Peyer's patch (tissue), 4 donors: ENCODE measurements at places on chromosomes 11 and 22. TPM values are rescaled to one million over a fixed set of nuclear protein-coding genes. Genes with fewer than 3 reads are reported as not detected.

- no peak for DNase-seq
These were observed 12.3 kb downstream of the KCNJ1 start for GRCh38 chr11:128854841-128855240.

DNA sequence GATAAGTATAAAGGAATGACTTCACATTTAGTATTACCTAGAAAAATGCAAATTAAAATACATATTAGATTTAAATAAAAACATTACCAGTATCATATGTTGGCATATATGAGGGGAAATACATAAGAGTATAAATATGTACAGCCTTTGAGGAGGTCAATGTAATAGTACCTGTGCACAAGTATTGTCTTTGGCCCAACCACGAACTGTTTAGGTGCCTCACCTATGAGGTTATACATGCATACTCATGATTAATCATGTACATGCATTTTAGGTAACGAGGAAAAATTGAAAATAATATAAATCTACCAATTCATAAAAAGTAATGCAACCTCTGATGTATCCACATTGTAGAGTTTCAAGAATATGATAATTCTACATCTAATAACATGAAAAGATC, 909.8 kb downstream of the METTL15 start:
- DNase-seq = no peak

GRCh38 chr11:123607781-123608180, 46.6 kb downstream of the SCN3B start:
- no peak for DNase-seq

GRCh38 chr11:66505276-66505816, 5.1 kb upstream of the BBS1 start:
- DNase-seq = no peak

Gene ANO9
- 164 TPM for total RNA-seq

DNA sequence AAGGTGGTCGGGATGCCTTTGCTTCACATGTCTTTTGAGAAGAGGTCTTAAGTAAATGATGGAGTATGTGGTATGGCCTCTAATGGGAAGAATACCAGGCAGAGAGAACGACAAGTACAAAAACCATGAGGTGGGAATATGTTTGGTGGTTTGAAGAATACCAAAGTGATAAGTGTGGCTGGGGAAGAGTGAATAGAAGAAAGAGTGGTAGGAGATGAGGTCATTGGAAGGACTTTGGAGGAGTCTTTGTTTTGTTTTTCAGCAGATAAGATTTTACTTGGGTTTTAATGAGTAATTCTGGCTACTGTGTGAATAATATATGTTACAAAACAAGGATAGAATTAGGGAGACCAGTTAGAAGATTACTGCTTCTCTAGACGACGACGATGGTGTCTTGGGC, 515.4 kb downstream of the RAB38 start:
- no peak for DNase-seq

Gene RAG2
- total RNA-seq = not detected

DNA sequence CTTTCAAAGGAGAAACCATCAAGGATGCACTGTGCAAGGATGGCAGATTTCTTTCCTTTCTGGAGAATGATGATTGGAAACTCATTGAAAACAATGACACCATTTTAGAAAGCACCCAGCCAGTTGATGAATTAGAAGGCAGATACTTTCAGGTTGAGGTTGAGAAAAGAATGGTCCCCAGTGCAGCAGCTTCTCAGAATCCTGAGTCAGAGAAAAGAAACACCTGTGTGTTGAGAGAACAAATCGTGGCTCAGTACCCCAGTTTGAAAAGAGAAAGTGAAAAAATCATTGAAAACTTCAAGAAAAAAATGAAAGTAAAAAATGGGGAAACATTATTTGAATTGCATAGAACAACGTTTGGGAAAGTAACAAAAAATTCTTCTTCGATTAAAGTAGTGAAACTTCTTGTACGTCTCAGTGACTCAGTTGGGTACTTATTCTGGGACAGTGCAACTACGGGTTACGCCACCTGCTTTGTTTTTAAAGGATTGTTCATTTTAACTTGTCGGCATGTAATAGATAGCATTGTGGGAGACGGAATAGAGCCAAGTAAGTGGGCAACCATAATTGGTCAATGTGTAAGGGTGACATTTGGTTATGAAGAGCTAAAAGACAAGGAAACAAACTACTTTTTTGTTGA, 9.8 kb downstream of the FAM111A start:
- DNase-seq = no peak

GRCh38 chr11:107836851-107837250, 21.7 kb downstream of the SLC35F2 start:
- DNase-seq = no peak

- DNase-seq = no peak
These were observed 46.5 kb upstream of the ADORA2A start for GRCh38 chr22:24380905-24381230.

DNA sequence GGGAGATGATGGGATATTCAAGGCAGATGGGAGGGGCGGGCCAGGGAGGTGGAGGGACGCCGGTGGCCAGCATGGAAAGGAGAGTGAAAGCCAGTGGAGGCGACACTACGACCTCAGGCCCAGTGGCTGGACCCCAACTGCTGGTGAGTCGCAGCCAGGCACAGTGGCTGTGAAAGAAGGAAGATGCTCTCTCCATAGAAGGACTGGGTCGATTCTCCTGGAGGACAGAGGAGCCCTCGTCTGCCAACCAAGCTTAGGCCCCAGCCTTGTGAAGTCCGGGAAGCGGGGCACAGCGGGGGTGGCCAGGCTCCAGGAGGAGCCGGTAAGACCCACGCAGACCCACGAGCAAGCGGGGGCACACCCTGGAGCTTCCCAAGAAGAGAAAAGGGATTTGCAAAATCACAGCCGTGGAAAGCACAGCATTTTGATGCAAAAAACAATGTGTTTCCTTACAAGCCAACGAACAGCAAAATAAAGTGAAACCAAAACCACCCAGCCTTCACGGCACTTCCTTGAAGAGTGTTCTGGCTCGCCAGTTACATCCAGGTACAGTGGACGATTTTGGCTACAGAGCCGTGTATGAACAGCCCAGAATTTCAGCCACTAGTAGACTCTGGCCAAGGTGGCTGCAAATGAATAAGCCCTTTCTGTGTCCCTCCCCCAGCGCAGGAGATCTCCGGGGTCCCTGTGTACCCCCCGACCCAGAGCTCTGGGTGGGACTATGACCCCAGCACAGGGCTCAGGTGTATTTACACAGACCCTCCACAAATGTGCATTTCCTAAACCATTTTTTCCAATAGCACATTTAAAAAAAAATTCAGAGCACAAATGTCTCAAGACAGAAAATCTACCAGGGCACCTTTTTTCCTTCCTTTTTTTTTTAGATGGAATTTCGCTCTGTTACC, 96.9 kb downstream of the TRMU start:
- DNase-seq = peak; percentile 75

Gene ADAMTS15
- total RNA-seq = 5.8 TPM

DNA sequence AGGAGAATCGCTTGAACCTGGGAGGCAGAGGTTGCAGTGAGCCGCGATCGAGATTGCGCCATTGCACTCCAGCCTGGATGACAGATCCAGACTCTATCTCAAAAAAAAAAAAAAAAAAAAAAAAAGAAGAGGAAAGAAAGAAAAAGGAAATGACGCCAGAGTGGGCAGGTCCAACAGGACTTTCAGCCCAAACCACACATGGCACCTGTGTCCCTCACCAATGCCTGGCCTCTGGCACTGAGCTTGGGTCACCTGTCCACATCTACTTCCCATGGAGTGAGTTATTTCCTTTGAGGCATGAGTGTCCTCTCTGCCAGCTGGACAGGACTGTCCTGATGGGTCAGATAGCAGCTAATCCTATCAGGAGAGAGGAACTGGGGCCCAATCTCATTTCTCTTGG, 15.2 kb upstream of the GCAT start:
- DNase-seq = no peak

GRCh38 chr22:26016916-26017315, 152.3 kb upstream of the SEZ6L start:
- no peak for DNase-seq

DNA sequence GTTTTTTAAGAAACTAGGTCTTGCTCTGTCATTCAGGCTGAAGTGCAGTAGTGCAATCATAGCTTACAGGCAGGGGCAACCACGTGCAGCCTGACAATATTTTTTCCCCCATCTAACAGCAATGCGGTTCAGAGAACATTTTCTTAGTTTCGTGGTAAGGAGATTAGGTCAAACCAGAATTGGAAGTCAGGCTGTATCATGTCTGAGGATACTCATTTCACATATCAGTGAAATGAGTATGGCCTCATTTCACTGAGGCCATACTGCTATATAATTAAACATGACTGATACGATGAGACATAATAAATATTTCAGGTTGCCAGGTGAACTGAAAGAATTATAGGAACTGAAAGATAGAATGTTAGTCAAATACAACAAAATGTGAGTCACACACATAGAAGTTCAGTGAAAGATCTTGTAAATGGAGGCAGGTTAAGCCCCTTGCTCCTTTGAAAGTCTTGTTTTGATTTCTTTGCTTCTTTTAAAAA, 32.5 kb upstream of the IZUMO1R start:
- no peak for DNase-seq

- no peak for DNase-seq
These were observed 960.1 kb downstream of the NTM start for GRCh38 chr11:132330515-132330914.

DNA sequence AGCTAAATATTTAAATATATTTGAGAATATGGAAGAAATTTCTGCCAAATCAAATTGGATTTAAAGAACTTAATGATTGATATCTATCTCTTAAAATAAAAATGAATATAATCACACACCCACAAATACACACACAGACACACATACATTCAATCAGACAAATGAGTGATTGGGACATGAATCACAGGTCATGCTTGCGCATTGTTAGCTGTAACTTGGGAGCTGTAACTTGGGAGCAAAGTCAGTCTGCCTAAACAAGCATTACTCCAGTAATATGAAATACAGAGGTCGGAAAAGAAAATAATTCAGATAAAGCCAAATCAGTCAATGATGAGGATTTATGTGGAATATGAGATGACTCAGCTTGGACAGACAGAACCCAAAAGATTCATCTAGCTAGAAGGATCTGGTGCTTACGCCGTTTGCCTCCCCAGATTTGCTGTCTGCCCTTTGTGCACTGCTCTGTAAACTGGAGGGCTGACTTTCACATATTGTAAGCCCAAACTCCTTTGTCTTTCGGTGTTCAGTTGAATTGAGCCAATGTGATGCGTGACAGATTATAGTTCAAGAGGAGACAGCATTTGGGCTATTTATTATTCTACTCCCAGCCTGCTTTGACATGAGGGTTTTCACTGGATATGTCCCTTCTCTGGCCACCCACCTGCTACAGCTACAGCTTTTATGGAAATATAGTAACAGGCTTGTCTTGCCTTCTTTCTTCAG, 1.6 kb downstream of the OR56B1 start:
- no peak for DNase-seq

- DNase-seq = no peak
These were observed 199.4 kb upstream of the LUZP2 start for GRCh38 chr11:24297461-24297860.

- peak; percentile 37 for DNase-seq
These were observed 128.3 kb downstream of the OSBP2 start for GRCh38 chr22:30823015-30823370.

- DNase-seq = no peak
These were observed 11.0 kb downstream of the NECTIN1 start for GRCh38 chr11:119717839-119718534.

DNA sequence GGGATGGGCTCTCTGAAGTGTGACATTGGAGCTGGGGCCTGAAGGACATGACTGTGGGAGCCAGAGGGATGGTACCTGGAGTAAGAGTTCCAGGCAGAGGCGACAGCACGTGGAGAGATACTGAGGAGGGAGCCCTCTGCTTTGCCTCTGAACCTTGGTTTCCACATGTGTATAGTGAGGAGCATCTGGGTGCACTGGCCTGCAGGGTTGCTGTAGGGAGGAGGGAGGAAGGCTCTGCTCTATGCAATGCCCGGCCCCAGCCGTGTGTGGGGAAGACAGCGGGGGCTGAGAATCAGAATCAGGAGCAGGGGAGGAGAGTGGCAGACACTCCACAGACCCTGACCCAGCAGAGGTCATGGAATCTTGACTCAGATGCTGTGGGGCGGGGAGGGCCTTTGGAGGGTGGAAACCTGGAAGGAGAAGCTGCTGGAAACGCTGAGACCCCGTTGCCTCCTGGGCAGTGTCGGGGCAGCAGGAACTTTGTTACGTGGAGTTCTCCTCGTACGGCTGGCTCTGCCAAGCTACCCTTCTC, 4.0 kb downstream of the SCYL1 start:
- DNase-seq = no peak

- peak; percentile 56 for DNase-seq
These were observed at the start of gene BRD1 for GRCh38 chr22:49827853-49828598. TSS of gene BRD1 (minus strand) at chr22:49827873. CDS start at chr22:49824317, 3,556 bp downstream.

GRCh38 chr11:3732671-3733436, 61.7 kb upstream of the CHRNA10 start:
- no peak for DNase-seq

GRCh38 chr11:56089697-56090096, 3.4 kb upstream of the OR8I2 start:
- no peak for DNase-seq

Gene DDTL
- 6.3 TPM for total RNA-seq

Gene TRPC6
- total RNA-seq = 1.4 TPM

Gene OR6T1
- total RNA-seq = not detected

Gene MDK
- 232 TPM for total RNA-seq

- no peak for DNase-seq
These were observed 288.3 kb downstream of the CADM1 start for GRCh38 chr11:115215694-115216617.

GRCh38 chr11:129965248-129965647, 37.4 kb downstream of the PRDM10 start:
- no peak for DNase-seq

DNA sequence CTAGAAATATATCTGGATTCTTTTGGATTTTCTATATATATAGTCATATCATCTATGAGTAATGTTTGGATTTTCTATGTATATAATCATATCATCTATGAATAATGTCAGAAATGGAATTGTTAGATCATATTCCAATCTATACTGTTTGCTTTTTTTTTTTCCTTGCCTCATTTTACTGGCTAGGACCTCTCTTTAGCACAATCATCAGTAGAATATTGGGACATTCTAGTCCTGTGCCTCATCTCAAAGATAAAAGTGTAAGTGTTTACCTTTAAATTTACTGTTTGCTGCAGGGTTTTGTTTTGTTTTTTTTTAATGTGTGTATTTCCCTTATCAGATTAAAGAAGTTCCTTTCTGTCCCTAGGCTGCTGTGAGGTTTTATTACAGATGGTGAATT, 97.0 kb downstream of the C11orf65 start:
- no peak for DNase-seq

- peak; percentile 73 for DNase-seq
These were observed 643 bp downstream of the TIGD3 start for GRCh38 chr11:65355013-65355775.

DNA sequence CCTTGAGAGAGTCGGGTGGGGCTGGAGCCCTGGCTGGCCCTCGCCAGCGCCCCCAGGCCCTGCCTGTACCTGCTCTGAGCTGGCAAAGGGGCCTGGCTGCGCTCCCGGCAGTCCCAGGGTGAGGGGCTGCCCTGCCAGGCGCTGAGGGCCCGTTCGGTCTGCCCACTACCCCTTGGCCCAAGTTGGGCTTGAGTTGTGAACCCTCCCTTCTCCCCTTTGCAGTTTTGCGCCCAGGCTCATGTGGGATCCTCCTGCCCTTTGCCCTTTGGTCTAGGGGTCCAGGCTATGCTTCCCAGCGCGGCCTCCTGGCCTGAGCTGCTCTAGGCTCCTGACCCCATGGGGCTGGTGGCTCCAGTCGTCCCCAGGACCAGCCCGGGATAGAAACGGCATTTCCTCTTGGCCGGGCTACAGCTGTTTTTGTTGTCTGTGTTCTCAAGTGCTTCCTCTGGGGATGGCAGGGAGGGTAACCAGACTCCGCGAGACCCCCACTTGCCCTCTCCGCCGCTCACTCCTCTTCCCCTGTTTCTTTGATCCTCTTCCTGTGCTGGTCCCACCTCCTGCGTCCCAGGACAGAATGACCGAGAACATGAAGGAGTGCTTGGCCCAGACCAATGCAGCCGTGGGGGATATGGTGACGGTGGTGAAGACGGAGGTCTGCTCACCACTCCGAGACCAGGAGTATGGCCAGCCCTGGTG, 34.9 kb downstream of the PRDM11 start:
- no peak for DNase-seq
